ENCODE measurements at places on chromosomes 3 and 15.

GRCh38 chr15:87293031-87293430 lies 963.5 kb downstream of the NTRK3 start:
- DNase-seq: no peak
- H3K36me3 ChIP-seq: no peaks in the 10 kb centered on the region
- no peak overlapping the region for H3K4me3 ChIP-seq
- no peaks in the 10 kb centered on the region for H3K4me1 ChIP-seq
- no peaks in the 10 kb centered on the region for H3K27me3 ChIP-seq

DNA sequence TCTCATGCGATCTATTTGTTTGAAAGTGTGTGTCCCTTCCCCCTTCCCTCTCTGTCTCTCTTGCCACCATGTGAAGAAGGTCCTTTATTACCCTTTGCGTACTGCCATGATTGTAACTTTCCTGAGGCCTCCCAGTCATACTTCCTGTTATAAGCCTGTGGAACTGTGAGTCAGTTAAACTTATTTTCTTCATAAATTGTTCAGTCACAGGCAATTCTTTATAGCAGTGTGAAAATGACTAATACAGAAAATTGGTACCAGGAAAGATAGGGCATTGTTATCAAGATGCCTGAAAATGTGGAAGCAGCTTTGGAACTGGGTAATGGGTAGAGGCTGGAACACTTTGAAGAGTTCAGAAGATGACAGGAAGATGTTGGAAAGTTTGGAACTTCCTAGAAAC lies 743.7 kb upstream of the NECTIN3 start:
- no peaks in the 10 kb centered on the region for H3K4me1 ChIP-seq
- no peaks in the 10 kb centered on the region for H3K36me3 ChIP-seq
- H3K4me3 ChIP-seq: no peak overlapping the region
- H3K27me3 ChIP-seq: no peaks in the 10 kb centered on the region
- H3K27ac ChIP-seq: no peak overlapping the region

- H3K36me3 ChIP-seq: peaks cover 20% of the 10 kb centered on the region
- H3K4me1 ChIP-seq: peaks cover 65% of the 10 kb centered on the region
- DNase-seq: no peak
- H3K27me3 ChIP-seq: no peaks in the 10 kb centered on the region
Measured at GRCh38 chr3:30673425-30674341, 67.3 kb downstream of the TGFBR2 start.

- DNase-seq: no peak
- no peaks in the 10 kb centered on the region for H3K27me3 ChIP-seq
- no peaks in the 10 kb centered on the region for H3K4me1 ChIP-seq
- no peak overlapping the region for H3K4me3 ChIP-seq
- no peak overlapping the region for H3K27ac ChIP-seq
Measured at GRCh38 chr3:82002491-82002890, 241.0 kb upstream of the GBE1 start.

All from T-helper 17 cell (primary cell).